ENCODE measurements at places on chromosomes 5 and 9.

DNA sequence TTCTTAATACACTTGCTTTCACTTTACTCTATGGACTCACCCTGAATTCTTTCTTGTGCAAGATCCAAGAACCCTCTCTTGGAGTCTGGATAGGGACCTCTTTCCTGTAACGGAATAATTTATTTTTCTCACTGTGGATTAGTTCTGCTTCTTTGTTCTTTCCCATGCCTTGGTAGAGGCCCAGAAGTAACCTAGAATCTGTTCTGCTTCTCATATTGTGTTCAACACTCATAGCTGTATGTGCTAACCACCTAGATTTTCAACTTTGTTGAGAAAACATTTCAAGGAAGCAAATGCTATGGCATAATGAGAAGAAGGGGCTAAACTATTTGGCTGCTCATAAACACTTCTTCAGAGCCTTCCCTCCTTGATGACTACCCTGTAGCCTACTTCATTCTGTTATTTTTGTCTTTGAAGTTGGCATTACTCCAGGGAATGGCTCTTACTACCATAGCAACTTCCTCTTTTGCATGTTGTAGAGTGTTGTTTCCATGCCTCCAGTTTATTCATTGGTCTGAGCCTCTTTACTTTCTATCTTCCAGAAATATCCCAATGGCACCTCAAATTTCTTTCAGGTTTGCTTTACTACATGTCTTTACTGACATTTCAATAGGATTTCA, 74.3 kb downstream of the KIAA0825 start:
- no peak for DNase-seq

- peak; percentile 32 for DNase-seq
Observed at GRCh38 chr5:157718519-157718918, 12.7 kb upstream of the THG1L start.

GRCh38 chr9:109320742-109321448, at the start of gene EPB41L4B:
Gene EPB41L4B, minus strand, starts transcription at chr9:109321059. Its CDS starts 613 bp downstream, at chr9:109320446.
- DNase-seq, result peak; percentile 84

DNA sequence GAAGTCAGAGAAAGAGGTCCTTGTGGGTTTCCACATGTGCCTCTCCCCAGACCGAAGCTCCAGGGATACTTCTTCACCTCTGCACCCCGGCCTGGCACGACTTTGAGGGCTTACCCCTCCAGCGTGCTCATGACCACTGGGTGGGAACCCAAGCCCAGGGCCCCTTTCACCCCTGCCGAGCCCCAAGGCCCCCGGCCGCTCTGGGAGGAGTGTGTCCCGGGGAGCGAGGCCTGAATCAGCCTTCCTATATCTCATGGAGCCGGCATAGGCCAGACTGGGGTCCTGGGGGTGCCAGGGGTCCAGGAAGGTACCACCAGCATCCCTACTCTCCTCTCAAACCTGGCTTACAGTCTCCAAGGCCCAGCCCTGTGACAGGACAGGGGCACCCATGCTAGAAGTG, 17.1 kb downstream of the TERT start:
- DNase-seq, result no peak

- DNase-seq, result no peak
Observed at GRCh38 chr5:56388229-56388985, 155.3 kb upstream of the ANKRD55 start.

DNA sequence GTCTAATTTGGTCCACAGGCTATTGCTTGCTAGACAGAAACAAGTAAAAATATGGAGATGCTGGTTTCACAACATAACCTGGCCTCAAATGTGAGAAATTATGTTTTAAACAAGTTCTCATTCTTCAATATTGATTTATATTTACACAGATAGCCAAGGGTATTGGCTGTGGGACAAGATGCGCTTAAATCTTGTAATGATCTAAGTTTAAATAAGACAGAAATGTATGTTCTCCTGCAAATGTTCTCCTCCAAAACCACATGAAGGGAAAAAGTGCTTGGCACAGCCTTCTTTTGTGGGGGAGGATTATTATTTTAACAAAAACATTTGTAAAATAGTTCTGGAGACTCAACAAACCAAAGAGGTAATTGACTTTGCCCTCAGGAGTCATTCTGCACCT, 356.0 kb downstream of the DMAC1 start:
- DNase-seq, result no peak

DNA sequence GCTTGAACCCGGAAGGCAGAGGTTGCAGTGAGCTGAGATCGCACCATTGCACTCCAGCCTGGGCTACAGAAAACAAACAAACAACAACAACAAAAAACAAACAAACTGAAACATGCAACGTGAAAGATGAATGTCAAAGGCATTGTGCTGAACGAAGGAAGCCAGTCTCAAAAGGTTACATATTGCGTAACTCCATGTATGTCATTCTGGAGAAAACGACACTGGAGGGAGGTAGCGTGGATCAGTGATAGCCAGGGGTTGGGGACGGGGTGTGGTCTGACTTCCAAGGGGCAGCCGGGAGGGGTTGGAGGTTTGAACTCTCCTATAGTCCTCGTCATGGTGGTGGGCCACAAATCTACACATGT, 12.1 kb upstream of the WDR5 start:
- DNase-seq, result no peak

DNA sequence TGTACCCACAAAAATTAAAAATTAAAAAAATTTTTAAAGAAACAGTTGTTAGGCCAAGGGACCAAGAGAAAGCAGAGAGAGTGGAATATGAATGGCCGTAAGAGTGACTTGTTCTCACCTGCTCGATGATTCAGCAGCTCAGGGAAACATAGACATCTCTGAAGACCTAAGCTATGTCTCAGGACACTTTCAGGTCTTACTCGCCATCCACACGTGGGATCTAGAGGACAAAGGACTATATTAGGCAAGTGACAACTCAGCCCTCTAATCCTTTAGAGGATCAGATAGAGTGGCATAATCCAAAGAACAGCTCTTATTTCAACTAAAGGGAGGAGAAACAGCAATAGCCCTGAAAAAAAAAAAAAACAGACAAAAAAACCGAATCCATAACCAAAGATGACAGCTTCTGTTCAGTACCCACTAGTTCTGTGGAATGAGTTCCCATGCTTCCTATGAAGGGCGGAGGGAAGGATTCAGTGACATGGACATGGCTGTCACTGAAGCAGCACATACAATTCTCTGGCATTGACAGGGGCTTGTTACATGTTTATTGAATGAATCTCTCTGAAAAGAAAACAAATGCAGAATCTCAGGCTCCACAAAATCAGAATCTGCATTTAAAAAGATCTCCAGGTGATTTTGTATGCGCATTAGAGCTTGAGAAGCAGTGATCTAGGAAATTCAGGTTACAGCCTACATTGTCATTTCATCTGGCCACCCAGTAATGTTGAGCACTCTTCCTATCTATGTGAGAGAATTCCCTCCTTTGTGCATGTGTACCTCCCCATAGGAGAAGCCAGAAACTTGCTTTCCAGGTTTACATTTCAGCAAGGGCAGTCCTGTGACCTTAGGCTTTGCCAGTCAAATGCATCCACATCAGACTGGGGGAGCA, 96.0 kb downstream of the KIAA1958 start:
- no peak for DNase-seq

DNA sequence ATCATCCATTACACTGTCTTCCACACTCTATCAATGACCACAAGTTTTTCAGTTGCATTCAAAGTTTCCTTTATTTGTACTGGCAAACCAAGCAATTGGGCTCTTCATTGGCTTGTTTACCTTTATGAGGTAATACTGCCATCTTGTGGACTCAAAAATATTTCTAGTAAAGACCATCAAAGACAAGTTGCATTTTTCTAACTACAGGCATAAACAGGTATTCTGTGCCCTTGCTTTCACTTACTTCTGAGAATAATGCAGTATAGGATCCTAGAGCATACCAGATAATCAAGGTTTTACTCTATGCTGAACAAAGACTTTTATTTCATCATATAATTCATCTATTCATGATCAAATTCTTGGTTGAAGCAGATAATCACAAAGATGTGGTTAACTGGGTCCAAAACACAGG, 173.7 kb upstream of the POU5F2 start:
- DNase-seq, result no peak

DNA sequence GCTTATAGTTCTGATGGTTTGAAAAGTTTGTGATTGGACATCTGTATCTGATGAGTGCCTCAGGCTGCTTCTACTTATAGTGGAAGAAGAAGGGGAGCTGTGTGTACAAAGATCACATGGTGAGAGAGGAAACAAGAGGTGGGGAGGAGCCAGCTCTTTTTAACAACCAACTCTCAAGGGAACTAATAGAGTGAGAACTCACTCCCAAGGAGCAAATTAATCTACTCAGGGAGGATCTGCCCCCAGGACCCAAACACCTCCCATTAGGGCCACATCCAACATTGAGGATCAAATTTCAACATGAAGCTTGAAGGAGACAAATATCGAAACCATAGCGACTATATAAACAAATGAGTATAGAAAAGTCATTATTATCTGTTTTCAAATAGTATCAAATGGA, 64.7 kb upstream of the PRLR start:
- no peak for DNase-seq

- no peak for DNase-seq
Observed at GRCh38 chr5:157456301-157456700, 3.7 kb upstream of the NIPAL4 start.

DNA sequence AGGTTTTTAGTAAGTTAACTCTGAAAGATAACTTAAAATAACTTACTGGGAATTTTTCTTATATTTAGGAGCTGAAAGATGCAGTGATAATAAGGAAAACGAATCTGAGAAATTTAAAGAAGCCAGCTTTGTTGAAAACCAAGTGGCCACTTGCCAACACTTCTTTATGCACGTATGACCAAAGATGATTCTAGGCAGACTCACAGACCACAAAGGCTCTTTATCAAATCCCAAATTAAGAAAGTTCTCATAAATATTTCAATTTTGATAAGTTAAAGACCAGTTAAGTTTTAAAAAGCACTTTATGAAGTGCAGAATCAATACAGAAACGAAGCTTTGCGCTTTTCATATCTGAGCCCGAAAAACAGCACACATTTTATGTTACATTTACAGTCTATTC, 1.5 kb downstream of the AFF4 start:
- no peak for DNase-seq

GRCh38 chr9:121292801-121293241, 24.9 kb downstream of the GSN start:
- no peak for DNase-seq

DNA sequence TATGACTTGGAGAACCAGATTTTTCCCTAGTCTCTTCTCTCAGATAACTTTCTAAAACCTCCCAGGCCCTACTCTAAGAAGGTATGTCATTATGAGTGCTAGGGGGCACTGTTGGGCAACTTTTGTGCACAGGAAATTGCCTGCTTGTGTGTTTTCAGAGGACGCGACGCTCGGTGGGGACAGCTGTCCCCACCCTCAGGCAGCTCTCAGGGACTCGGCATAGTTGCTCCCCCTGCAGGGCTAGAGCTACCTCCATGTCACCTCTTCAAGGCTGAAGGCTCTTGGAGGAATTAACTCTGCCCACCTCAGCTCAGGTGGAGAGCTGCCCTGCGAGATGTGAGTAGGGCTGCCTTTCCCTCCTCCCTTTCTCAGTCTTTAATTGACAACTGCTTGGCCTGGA, 10.2 kb upstream of the TIFAB start:
- peak; percentile 55 for DNase-seq

Data from CD4-positive, alpha-beta T cell treated with Interleukin-17A for 4 hours (primary cell).